Activated effector memory CD4-positive, alpha-beta T cell treated with Interleukin-2 at 50 U/mL for 16 hours (primary cell): ENCODE measurements at places on chromosomes 4 and X.

DNA sequence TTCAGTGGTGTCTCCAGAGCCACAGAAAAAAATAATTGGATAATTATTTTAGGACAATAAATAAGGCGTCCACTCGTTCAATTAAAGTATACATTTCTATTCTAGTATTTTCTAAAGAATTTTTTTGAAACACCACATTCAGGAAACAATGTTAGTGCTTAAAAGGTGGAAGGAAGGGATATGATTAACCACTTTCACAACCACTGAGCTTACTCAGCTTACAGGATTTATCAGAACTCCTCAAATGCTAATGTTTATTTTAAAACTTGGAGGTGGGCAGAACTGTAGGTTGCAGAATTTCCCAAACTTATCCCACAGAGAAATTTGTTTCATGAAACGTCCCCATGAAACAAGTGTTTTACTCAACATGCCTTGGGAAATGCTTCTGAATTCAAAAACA is 54.3 kb upstream of the MAGEB2 start:
- no peak for DNase-seq

GRCh38 chr4:70704931-70705182 is 16.5 kb downstream of the UTP3 start:
- no peak for DNase-seq

GRCh38 chr4:1807332-1807777 is 14.3 kb downstream of the FGFR3 start:
- no peak for DNase-seq

GRCh38 chrX:131219271-131219670 is 69.8 kb downstream of the IGSF1 start:
- DNase-seq: no peak

- no peak for DNase-seq
Observed at GRCh38 chr4:106795326-106795725, 240.8 kb downstream of the DKK2 start.

GRCh38 chr4:3025881-3026280 is 48.5 kb downstream of the HTT-AS start:
- DNase-seq: no peak

GRCh38 chr4:138967313-138967712 is 48.3 kb upstream of the NOCT start:
- DNase-seq: no peak

- DNase-seq: no peak
Observed at GRCh38 chrX:28552322-28552721, 34.9 kb upstream of the IL1RAPL1 start.

- DNase-seq: no peak
Observed at GRCh38 chr4:110061076-110061475, 137.3 kb downstream of the ELOVL6 start.

DNA sequence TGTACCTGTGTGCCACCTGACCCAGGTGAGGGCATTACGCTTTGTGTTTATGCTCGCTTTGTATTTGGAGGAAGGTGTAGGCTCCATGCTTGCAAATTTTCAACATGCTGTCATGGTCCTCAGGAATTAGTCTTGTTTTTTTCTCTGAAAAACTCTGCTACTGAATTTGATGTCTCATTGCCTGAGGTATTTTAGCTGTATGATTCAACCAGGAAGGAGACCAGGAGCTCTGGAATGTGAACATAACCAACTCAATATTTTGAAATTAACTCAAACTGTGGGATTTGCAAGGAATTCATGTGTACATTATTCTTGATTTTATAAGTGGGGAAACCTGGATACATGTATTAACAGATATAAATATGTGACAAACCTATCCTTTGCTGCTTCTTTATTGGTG is 134.1 kb downstream of the SLC4A4 start:
- no peak for DNase-seq

GRCh38 chrX:11131146-11131545 is 20.0 kb downstream of the HCCS start:
- no peak for DNase-seq

DNA sequence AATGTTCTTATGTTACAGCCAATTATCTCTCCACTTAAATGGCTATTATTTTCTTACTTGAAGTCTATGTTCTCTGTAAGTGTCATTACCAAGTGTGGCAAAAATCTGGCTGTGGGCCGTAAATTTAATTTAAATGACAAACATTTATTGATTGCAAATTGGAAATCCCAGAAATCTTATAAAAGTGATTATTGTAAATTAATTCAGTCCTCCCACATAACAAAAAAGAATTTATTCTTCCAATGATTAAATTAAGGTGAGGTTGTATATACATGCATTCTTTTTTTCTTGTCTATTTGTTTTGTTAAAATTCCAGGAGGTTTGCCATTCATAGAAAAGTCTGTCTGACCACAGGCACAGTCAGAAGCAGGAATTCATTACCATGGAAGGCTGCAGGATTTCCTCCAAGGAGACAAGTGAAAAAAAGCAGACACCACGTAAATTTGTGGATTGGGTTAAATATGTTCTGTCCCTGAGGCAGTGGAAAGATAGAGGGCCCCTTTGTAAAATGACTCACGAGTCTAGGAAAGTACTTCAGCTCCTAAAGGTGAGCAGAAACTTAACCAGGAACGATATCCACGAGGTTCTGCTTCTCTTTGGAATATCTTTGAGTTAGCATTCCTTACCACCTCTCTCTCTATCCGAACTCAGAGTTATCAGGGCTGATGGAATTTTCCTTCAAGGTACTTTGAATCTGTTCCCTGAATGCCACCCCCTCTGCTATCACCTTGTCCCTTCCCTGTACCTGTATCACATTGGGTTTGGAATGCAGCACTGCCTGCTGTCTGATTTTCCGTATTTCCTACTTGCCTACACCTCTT is 10.7 kb downstream of the PPARGC1A start:
- DNase-seq: no peak

DNA sequence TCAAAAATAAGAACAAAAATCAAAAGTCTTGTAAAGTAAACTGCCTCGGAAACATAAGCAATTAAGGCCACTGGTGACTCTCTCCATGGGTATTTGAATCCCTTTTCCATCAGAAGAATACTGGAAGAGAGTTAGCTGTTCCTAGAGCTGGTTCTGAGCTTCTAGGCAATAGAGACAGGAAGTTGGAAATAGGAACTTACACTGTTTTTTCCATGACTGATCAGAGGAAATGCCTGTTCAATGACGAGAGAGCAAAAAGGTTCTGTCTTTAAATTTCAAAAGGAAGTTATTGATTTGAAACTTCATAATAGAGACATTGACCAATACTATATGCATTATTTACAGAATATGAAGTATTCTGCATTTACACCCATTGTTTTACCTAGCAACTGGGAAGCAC is 503.5 kb upstream of the ARX start:
- DNase-seq: no peak

DNA sequence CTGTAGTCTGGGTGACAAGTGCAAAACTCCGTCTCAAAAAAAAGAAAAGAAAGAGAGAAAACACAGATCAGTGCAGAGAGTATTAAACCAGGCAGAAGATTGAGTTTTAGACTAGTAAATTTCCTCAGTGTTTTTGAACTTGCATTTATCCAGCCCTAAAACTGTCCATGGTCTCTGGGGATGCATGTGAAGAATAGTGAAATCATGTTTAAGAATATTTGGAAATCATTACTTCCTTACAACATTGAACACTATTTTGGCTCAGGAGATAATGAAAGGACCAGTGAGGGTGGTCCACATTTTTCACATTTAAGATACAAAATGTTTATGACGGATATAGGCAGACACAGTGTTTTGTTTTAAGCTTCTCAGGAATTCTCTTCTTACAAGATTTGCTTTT is 195.8 kb upstream of the RASGEF1B start:
- no peak for DNase-seq

- no peak for DNase-seq
Observed at GRCh38 chr4:52051615-52052474, 741 bp downstream of the SPATA18 start.

GRCh38 chr4:159555873-159556272 is 453.0 kb downstream of the RAPGEF2 start:
- no peak for DNase-seq

DNA sequence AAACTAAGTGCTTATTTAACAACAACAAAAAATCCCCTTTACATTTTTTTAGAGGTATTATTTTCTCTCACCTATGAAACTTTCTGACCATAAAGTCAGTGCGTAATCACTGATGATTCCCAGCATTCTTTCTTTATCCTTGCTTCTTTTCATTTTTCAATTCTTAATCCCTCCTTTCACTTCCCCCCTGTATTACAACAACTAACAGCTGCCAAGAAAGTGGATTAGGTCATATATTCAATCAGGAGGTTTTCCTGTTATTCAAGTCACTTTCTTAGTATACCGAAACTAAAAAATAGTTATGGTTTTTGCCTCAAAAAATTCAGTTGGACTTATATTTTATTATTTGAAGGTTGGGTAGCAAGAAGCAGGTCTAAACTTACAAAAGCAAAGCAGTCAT is 2.1 kb upstream of the STAP1 start:
- no peak for DNase-seq

DNA sequence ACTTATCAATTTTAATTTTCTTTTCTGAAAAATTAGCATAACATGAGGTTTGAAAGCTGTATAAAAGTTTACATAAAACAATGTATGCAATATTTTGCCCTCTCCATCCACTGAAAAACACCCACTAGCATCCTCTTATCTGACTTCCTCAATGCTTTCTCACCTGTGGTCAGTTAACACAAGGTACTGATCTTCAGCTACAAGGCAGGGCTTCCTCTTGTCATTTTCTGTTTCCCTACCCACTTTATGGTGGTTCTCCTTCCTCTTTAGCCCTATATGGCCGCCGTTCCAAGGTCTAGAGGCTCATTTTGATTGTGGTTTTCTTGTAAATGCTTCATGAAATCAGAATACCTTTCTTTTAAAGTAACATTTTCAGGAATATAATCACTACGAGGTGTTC is 618.6 kb upstream of the CPEB2 start:
- DNase-seq: no peak

DNA sequence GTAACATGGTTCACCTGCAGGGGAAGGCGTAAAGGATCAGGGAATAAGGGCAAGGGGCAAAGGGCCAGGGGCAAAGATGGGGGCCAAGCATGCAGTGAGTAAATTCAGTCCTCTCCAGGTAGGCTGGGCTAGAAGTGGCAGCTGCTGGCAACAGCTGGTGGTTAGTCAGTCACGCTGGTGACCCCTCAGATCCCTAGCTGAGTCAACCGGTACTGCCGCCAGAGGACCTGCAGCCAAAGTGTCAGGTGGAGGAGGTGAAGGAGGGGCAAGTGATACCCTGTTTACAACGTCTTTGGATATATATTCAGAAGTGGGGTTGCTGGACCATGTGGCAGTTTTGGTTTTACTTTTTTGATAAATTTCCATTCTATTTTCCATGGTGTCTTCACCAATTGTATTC is 24.6 kb upstream of the NAP1L2 start:
- no peak for DNase-seq

DNA sequence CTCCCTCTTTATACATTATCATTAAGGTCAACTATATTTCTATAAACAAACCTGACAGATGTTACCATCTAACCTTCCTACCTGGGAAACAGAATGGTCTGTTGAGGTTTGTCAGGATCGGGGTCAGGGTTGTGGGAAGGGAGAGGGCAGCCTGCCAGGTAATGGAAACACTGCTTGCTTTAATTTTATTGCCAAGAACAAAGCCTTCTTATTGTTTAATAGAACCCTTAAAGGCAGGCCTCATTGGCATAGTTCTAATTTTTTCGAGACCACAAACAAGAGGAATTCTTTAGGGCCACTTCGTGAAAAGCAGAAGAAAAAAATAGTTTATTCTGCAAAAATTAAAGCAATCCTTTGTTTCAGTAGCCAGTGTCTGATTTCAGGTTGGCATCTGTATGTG is 113.2 kb downstream of the MID1 start:
- DNase-seq: no peak

GRCh38 chr4:153020457-153020856 is 84.3 kb downstream of the FHDC1 start:
- no peak for DNase-seq

DNA sequence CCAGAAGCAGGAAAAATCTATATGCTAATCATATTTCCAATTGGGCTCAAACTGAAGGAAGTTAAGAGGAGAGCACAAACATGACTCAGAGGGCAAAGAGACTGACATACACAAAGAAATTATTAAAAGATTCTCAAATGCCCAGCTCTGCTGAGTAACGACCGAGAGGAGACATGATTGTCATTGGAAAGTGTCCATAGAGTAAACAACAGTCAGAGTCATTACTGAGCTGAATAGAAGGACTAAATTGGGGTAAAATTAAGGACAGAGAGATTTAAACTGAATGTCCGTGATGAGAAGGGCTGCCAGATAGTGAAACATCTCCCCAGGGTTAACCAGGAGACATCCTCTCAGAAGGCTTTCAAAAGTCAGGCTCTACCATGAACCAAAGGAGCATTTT is 111.2 kb upstream of the GALNT7 start:
- no peak for DNase-seq

- no peak for DNase-seq
Observed at GRCh38 chrX:110321670-110322069, 3.8 kb upstream of the AMMECR1 start.

GRCh38 chr4:24245491-24245820 is 338.9 kb downstream of the DHX15 start:
- DNase-seq: no peak

DNA sequence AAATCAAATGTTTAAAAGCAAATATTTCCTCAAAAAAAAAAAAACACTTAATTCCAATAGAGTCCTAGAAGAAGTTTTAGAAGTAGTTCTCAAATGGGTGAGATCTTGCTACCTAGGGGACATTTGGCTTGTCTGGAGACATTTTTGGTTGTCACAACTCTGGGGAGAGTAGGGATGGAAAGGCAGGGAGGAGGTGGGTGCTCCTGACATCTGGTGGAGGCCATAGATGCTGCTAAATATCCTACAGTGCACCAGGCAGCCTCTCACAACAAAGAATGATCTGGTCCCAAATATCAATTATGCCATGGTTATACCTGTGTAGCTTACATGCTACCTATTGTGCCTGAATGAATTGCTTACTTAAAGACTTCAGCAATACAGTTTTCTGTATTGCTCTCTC is 46.8 kb downstream of the CPE start:
- DNase-seq: no peak

DNA sequence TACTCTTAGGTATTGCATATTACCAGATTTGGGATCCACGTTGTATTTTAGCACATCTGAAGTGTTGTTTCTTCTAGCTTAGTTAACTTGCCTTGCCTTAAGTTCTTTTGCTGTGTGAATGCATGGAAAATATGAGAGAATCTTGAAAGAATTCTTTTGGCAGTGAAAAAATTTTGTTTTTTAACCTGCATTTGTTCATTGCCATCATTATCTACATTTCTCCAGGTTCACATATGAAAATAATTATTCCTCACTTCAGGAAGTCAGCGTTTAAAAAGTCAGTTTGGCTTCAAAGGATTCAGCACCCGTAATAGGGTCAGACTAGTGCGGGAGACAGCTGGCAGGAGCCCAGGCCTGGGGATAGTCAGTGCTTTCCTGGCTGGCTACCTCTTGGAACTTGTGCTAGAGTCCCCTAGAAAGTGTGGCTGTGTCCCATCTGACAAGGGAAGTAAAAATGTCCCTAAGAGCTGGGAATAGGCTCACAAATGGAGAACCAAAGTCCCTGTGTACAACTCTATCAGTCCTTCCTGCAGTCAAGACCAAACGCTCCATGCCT is 251.9 kb upstream of the KLF3 start:
- no peak for DNase-seq

- DNase-seq: no peak
Observed at GRCh38 chrX:119686087-119686691, 6.8 kb downstream of the SEPTIN6 start.

- DNase-seq: no peak
Observed at GRCh38 chr4:14125375-14126129, 498.0 kb upstream of the BOD1L1 start.
